ENCODE measurements at places on chromosomes 1 and 21.

GRCh38 chr1:161492827-161493226 is 12.4 kb upstream of the FCGR2A start:
- DNase-seq = no peak

- no peak for DNase-seq
Observed at GRCh38 chr1:227887697-227888403, 59.9 kb downstream of the WNT9A start.

DNA sequence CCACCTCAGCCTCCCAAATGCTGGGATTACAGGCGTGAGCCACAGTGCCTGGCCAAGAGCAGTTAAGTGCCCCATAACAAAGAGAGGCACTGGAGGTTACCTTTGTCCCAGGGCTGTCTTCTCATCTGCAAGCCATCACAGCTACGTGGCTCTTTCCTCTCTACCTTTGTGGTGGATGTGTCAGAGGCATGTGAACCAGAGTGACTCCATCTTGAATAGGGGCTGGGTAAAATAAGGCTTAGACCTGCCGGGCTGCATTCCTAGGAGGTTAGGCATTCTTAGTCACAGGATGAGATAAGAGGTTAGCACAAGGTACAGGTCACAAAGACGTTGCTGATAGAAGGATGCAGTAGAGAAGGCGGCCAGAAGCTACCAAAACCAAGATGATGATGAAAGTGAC is 59.4 kb upstream of the POU2F1 start:
- no peak for DNase-seq

DNA sequence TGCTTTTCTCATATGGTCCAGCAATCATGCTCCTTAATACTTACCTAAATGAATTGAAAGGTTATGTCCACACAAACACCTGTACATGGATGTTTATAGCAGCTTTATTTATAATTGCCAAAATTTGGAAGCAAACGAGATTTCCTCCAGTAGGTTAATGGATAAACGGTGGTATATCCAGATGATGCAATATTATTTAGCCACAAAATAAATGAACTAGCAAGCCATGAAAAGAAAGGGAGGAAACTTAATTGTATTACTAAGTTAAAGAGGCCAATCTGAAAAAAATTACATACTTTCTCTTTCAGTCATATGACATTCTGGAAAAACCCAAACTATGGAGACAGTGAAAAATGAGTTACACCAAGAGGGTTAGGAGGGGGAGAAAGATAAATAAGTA is 76.3 kb upstream of the LRRC7 start:
- DNase-seq = no peak

DNA sequence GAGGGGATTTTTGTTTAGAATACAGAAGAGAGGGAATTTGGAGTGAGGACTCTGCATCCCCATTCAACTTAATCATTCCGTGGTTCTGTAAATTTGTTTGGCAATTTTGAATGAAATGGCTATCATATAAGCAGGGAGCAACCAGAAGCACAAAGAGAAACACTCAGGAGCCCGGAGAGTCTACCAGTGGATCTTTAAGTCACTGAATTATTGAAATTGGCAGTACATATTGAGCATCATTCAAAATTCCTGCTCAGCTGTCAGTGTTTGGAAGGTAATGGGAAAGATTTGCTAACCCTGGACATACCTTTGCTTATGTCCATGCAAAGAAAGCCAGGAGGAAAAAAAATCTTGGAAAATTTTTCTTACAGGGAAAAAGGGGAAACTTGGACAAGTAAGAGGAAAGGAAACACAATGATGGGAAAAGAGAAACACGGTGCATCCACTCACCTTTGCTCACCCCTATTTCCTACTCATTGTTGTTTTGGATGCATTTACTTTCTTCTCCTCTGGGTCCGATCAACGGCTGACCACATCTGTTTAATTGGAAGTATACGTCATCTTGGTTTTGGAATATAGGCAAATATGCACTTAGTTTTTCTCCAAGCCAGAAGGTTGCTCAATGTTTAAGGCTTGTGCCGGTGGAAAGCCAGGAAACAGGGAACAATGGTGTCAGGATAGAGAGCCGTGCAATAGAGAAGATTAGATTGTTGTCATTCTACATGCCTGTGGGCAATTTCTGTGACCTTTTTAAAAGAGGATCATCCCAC is 243.0 kb upstream of the LYPLAL1 start:
- peak; percentile 14 for DNase-seq

GRCh38 chr1:24109166-24109483 is 2.8 kb downstream of the MYOM3 start:
- DNase-seq = no peak

DNA sequence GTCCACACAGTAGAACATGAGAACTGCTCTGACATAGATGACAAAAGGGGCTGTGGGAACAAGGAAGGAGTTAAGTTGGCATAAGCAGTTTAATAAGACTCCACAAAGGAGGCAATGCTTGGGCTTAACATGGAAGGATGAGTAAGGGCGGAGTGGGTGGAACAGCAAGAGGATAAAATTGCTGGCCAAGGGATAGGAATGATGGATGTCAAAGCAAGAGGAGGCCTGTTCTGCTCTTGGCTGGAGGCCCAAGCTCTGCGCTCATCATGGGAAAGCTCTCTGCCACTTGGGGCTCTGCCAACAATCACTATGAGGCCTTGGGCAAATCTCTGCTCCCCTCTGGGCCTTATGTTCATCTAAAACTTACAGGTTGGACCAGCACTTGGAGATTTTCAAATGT is 98.3 kb upstream of the CAMK1G start:
- no peak for DNase-seq

GRCh38 chr1:237562242-237562823 is 328.4 kb downstream of the ZP4 start:
- peak; percentile 47 for DNase-seq

DNA sequence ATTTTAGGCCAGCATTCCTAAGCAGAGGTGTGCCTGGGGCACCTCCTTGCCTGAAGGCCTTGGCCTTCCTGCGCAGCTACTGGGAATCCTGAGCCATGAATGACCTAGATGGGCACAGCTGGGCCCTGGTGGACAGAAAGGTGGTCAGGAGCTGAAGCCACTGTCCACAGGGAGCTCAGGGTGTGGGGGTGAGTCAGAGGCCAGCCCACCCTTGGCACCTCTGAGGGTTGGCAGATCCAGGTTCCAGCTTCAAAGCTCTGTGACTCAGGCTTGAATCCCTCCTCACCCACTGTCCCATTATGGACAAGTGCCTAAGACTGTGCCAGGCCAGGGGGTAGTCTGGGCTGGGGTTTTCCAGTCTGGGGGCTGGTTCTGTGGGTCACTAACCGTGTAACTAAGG is 6.4 kb upstream of the EDN2 start:
- DNase-seq = no peak

- peak; percentile 10 for DNase-seq
Observed at GRCh38 chr1:6803357-6803756, 18.1 kb downstream of the CAMTA1 start.

- DNase-seq = peak; percentile 31
Observed at GRCh38 chr1:204888294-204888693, 17.6 kb downstream of the NFASC start.

DNA sequence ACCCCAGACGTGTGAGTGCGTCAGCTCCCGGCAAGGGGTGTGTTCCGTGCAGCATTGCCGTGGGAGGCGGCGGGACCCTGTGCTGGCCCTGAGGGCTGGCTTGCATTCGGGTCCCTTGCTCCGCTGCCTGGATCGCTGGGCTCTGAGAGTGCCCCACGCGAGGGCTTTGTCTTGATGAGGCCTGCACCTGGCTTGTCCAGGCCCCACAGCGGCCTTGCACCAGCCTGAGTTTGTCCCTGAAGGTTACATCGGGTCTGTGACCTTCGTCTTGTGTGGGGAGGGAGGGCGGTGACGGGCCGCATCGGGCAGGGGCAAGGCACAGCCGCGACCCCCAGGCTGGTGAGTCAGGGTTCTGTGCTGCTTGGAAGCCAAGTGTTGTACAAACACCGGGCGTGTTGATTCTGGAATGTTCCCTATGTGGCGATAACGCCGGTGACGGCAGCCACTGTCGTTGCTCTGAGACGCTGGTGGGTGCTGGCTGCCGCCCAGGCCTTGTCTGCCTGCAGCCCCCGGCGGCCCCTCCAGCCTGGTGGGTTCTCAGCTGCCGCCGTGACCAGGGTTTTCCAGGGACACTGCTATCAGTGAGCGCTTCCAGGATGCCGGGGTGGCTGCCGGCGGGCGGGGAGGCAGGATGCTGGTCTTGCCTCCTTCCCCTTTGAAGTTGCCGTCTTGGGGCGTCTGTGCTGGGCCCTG is 42.9 kb downstream of the SLX9 start:
- DNase-seq = no peak
